ENCODE measurements at places on chromosomes 13 and 19.

GRCh38 chr19:39236527-39236926 is 8.3 kb downstream of the IFNL3 start:
- no peak for DNase-seq

- no peak for DNase-seq
These were observed 6.7 kb upstream of the SHC2 start for GRCh38 chr19:467554-467953.

DNA sequence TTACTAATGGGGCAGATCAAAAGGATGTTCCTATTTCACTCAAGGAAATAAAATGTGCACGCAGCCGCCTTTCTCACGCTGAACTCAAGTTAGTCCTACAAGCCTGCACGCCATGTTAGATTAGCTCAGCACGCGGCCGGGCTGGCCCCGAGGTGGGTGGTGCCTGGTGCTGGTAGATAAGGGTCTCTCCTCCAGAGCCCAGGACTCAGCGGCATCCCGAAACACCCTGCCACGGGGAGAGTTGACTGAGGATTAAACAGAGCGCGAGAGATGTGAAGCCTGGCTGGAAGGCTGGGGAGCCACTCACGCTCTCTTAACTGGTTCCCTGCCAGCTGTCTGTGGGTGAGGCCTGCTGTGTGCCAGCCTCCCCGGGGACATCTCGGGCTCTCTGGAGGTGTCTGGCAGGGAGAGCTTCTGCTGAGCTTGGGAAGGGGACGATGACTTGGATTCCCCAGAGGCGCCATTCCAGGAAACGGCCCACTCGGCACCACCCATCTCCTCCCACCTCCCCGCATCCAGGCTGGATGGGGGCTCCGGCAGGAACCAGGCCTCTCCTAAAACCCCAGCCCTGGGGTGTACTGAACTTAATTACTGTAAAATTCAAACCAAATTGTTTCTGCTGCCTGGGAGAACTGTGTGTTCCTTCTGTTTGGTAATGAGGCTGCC is 122.2 kb downstream of the KDM4B start:
- no peak for DNase-seq

GRCh38 chr19:39297931-39298634 is 1.9 kb downstream of the IFNL1 start:
- DNase-seq = no peak

DNA sequence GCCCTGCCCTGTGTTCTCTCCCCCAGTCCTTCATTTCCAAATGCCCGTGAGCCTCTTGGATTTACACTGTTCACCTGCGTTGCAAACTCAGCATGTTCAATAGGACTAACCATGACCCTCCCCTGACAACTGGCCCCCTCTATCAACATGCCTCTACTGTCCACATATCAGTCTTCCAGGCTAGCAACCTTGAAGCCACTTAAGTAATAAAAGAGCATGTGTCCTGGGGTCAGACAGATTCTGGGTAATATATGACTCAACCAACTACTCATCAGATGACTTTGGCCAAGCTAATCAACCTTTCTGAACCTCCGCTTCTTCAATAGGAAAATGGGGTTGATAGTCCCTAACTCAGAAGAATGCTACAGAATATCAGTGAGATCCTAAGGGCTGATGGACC is 15.1 kb upstream of the PDX1 start:
- no peak for DNase-seq

DNA sequence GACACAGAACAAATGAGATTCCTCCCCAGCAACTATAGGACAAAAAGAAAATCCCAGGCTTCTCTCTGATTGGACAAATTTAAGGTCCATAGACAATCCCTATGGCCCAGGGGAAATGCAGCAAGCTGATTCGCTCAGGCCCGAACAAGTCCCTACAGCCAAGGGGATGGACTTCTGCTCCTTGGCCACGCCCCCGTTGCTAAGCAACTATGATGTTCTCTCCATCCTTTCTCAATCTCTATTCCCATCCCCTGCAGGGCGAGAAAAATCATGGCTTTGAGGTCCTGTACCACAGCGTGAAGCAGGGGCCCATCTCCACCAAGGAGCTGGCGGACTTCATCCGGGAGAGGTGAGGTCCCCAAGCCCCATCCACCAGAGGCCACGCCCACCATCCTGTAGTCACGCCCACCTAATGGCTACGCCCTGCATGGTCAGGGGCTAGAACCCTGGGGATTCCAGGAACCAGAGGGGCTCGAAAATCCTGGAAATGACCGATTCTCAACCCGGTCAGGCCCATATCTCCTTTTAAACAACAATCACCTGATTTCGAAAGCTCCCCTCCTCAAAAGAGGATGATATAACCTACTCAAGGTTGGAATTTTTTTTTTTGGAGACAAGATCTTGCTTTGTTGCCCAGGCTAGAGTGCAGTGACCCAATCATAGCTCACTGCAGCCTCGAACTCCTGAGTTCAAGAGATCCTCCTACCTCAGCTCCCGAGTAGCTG is 11.4 kb downstream of the FCHO1 start:
- peak; percentile 71 for DNase-seq

DNA sequence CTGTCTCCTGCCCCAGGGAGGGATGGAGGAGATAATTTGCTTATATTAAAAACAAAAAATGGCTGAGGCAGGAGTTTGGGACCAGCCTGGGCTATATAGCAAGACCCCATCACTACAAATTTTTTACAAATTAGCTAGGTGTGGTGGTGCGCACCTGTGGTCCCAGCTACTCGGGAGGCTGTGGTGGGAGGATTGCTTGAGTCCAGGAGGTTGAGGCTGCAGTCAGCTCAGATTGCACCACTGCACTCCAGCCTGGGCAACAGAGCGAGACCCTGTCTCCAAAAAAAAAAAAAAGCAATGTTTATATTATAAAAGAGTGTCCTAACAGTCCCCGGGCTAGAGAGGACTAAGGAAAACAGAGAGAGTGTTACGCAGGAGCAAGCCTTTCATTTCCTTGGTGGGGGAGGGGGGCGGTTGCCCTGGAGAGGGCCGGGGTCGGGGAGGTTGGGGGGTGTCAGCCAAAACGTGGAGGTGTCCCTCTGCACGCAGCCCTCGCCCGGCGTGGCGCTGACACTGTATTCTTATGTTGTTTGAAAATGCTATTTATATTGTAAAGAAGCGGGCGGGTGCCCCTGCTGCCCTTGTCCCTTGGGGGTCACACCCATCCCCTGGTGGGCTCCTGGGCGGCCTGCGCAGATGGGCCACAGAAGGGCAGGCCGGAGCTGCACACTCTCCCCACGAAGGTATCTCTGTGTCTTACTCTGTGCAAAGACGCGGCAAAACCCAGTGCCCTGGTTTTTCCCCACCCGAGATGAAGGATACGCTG is 184.0 kb downstream of the KDM4B start:
- DNase-seq = no peak

GRCh38 chr13:79432086-79432485 is 26.0 kb upstream of the RBM26 start:
- no peak for DNase-seq

- DNase-seq = no peak
These were observed 1.3 kb upstream of the GALP start for GRCh38 chr19:56174550-56174949.

- no peak for DNase-seq
These were observed 13.9 kb downstream of the TSKS start for GRCh38 chr19:49749055-49749716.

GRCh38 chr13:41492432-41493260 is 35.3 kb downstream of the RGCC start:
- no peak for DNase-seq

- no peak for DNase-seq
These were observed 10.1 kb upstream of the NFIX start for GRCh38 chr19:12985049-12985776.

DNA sequence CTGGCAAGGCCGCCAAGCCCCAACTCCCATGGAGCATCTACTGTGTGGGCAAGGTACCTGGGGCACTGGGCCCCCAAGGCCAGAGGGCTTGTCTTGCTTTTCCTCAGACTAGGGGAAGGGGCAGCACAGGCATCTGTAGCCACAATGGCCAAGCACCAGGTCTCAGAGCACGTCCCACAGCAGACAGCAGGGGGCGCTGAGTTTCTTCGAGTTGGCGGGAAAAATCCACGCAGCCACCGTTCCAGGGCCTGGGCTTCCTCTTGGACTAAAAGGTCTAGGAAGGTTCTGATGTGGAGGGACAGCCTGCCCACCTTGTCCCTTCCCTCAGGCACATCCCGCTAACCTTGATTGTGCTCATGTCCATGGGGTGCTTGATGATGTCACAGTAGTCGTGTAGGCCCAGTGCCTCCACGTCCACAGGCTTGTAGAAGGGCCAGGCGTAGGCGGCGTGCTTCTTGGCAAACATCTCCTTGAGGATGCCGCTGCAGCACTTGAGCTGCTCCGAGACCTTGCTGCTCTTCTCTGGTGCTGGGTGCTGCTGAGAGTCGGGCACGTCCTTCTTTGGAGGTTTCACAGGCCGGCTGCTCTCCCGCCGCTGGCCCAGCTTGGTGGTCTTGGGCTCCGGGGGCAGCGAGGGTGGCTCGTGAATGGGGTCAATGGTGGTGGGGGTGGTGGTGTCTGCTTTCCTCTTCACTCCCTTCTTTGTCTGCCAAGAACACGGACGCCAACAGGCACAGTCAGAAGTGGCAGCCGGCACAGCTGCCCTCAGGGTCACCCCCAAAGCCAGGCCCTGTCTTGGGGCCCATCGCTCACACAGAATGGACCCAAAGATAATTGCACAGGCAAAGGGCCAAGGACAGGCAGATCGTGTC is 32.0 kb upstream of the EPHX3 start:
- peak; percentile 82 for DNase-seq

GRCh38 chr19:46944918-46945628 is 74.6 kb upstream of the NPAS1 start:
- DNase-seq = peak; percentile 25

GRCh38 chr13:110715395-110716246 is 2.1 kb downstream of the ING1 start:
- DNase-seq = peak; percentile 88

DNA sequence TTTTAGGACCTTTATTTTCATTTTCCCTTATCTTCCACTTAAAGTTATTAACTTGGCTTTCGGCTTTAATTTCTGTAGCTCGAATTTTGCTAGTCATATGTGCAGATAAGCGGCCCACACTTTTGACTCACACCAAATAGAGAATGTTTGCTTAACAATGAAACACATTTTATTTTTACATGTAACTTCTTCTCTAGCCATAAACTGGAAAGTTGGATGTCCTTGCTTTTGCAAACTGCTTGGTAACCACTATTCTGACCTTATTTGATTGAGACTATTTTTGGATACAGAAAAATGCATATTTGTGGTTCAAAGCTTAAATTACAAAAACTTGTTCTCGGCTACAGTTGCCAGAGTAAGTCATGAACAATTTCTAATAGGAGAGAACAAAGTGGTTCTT is 600.0 kb downstream of the KCTD12 start:
- DNase-seq = no peak

DNA sequence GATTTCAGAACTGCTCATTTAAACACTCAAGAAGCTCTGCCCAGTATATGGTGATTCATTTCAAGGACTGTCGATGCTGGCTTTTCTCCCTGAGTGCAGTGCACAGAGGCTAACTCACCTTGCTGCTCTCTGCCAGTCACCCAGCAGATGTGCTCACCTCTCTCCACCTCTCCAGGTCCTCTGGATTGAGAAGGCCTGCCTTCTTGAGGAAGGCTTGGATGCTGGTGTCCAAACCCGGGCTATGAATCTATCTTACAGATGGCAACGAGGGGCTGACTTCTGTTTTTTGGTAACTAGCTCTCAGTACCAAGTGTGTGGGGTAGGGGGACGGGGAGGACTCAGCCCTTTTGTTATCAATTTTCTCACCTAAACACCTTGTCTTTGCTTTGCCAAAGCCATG is 47.6 kb downstream of the TEX29 start:
- DNase-seq = no peak

GRCh38 chr13:45472171-45472705 is 7.5 kb downstream of the COG3 start:
- no peak for DNase-seq

- no peak for DNase-seq
These were observed 1.7 kb downstream of the COL4A2 start for GRCh38 chr13:110308656-110309359.

DNA sequence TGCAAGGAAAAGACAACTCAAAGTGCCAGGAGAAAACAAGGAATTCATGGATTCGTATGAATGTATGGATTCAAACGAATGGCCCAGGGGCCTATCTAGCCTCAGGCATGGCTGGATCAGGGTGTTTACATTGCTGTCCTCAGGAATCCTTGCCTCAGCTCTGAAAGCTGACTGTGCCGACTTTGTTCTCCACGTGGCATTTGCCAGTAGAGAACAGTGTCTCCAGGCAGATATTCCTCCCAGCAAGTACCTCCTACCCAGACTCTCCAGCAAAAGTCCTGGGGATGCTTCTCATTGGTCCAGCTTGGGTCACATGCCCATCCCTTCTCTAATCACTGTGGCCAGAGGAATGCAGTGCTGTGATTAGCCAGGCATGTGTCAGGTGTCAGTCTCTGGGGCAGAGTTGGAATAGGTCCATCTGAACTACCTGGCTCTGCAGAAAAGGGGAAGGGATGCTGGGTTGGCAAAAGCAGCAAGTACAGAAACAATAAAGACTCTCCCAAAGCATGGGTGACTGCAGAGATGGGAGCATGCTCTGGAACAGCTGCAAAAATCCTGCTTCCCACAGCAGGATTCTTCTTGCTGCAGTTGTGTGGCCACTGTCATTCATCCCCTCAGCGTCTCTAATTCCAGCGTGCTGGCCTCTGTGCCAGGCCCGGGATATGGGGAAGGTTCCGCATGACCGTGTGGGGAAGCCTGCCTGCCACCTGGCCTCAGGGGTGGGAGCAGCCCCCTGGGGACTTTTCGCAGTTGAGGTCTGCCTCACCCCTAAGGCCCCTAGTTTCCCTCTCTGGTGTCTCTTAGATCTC is 30.0 kb downstream of the CCNE1 start:
- DNase-seq = no peak

- no peak for DNase-seq
These were observed 94.1 kb downstream of the STK24 start for GRCh38 chr13:98482476-98483444.

DNA sequence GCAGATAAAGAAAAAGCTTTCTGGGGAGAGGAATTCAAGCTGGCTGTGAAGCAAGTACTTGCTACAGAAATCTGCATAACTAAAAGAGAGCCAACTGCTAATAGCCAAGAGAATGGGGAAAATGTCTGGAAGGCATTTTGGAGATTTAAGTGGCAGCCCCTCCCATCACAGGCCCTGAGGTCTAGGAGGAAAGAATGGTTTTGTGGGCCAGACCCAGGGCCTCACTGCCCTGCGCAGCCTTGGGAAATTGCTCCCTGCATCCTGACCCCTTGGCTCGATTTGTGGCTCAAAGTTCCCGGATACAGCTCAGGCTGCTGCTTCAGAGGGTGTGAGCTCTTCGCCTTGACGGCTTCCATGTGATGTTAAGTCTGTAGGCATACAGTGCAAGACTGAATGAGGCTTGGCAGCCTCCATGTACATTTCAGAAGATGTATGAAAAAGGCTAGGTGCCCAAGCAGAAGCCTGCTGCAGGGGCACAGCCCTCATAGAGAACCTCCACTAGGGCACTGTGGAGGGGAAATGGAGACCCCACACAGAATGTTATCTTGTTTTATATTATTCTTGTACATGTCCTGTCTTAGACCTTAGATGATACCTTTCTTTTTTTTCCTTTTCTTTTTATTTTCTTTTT is 34.4 kb downstream of the MZT1 start:
- no peak for DNase-seq
